ENCODE measurements at places on chromosomes 2 and 18.

GRCh38 chr2:98583276-98583675 is 25.0 kb downstream of the COA5 start:
- no peak for DNase-seq

DNA sequence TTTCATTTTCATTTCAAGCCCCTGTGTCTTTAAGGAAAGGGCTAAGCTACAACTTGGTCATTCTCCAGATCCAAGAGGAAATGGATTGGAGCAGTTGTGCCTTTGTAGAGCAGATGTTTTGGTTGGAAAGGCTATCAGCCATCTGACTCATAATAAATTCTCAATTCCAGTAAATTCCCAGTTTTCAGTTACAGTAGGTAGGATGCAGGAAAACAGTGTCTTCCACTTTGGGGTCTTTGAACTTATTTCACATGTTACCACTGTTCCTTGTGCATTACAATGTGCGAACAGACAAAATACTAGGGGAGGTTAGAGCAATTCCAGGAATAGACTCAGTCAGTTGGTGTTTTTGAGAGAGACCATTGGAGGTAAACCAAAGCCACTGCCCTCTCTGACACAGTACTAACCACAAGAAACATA is 211.9 kb downstream of the BABAM2 start:
- DNase-seq, result no peak

DNA sequence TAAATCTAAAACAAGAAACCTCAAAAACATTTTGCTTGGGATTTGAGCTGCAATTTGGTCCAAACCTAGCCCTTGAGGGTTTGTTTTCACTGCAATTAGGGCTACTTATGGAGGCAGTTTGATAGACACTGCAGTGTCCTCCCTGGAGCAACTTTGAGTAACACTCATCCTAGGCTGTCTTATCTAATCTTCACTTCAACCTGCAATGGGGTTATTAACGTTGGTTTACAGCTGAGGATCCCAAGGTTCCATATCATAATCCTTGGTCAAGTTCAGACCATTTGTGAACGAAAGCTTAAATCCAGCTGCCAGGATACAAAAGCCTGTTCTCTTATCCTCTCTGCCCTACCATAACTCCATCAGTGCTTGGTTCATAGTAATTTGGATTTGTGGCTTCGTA is 2.5 kb downstream of the ANXA4 start:
- no peak for DNase-seq

DNA sequence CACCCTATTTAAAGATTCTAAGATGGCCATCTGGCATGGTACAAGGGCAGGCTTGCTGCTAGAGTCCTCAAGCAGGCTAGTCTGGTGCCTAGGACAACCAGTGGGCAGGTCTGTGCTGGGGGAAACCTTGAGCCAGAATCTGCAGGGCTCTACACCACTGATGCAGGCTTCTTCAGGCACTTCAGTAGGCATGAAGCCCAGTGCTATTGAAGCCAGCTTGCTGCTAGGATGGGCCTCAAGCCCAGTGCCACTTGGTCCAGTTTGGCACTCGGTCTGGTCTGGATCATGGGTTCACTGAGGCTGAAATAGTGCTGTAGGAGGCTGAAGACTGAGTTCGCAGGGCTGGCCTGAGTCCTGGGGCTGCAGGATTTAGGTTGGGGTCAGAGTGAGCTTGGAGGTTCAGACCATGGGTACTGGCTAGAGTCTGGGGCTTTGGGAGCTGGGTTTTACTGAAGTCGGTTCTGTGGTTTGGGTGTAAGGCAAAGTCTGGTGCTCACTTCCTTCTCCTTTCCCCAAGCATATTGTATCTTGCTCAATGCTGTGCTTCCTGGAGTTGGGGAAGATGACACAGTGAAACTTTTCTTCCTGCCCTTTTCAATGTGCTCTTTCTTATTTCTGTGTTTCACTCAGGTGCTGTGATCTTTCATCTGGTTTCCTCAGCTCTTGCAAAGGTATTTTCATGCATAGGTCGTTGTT is 41.2 kb downstream of the SP100 start:
- no peak for DNase-seq

DNA sequence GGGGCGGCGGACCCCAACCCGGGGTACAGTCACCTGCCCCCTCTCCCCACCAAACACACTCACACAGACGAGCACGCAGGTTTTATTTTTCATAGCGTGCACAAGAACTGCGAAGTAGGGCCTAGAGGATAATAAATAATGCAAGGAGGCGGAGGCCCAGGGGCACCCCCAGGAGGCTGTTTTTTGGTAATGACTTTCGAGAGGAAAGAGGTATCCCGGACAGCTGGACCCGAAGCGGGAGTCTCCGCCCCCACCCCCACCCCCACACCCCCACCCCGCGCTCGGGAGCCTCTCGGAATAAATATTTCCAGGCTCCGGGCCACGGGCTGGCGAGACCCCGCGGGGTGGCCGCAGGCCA is 3.4 kb downstream of the CYP26B1 start:
- no peak for DNase-seq

- no peak for DNase-seq
Measured at GRCh38 chr2:235149240-235149659, 197.4 kb downstream of the SH3BP4 start.

DNA sequence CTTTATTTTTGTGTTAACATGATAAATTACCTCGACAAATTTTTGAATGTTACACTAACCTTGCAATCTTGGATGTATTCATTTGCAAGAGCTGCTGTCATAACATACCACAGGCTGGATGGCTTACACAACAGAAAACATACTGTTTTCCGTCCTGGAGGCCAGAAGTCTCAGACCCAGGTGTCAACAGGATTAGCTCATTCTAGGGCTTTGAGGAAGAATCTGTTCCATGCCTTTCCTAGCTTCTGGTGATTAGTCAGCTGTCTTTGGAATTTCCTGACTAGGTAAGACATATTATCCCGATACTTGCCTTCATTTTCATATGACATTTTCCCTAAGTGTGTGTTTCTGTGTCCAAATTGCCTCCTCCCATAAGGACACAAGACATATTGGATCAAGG is 188.6 kb upstream of the CDH19 start:
- no peak for DNase-seq

GRCh38 chr2:224922142-224922727 is 120.0 kb downstream of the DOCK10 start:
- no peak for DNase-seq

DNA sequence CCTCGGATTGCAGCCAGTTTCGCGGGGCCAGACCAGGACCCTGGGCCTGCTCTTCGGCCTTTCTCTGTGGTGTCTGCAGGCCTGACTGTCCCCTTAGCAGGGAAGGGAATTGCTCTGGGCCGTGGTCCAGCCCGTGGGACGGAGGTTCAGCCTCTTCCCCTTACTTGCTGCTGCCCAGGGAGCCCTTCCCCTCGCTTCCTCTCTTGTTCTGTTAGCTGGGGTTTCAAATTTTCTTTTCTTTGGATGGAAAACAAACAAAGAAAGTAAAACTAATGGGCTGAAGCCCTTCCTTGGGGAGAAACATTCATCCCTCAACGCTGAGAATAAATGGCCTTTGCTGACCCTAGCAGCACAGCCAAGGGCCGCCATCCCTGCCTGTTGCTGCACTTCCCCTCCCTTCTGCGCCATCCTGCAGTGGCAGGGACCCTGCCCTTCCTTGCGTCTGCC is 52.4 kb downstream of the ASAP2 start:
- DNase-seq, result no peak

DNA sequence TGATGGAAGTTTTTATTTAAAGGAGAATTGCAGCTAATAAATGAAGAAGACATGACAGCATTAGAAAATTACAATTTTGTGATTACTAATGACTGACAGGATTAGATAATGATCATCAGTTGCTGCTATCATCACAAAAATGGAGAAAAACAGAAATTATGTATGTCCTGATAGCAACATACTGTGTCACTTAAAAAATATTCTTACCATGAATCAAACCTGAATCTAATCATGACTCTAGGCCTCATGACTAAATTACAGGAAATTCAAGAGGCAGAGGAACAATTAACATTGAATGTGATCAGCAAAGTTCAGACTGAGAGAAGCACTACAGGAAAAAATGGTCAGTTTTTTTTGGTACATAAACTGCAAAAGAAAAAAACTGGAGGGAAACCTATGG is 147.8 kb downstream of the PMAIP1 start:
- DNase-seq, result no peak

GRCh38 chr2:217802266-217802665 is 200.5 kb downstream of the TNS1 start:
- DNase-seq, result no peak

- no peak for DNase-seq
Measured at GRCh38 chr2:236904389-236905263, 181.1 kb upstream of the COPS8 start.

- DNase-seq, result no peak
Measured at GRCh38 chr2:229492034-229492433, 220.9 kb upstream of the PID1 start.

- DNase-seq, result no peak
Measured at GRCh38 chr2:174683392-174683759, 80.9 kb downstream of the CHRNA1 start.

DNA sequence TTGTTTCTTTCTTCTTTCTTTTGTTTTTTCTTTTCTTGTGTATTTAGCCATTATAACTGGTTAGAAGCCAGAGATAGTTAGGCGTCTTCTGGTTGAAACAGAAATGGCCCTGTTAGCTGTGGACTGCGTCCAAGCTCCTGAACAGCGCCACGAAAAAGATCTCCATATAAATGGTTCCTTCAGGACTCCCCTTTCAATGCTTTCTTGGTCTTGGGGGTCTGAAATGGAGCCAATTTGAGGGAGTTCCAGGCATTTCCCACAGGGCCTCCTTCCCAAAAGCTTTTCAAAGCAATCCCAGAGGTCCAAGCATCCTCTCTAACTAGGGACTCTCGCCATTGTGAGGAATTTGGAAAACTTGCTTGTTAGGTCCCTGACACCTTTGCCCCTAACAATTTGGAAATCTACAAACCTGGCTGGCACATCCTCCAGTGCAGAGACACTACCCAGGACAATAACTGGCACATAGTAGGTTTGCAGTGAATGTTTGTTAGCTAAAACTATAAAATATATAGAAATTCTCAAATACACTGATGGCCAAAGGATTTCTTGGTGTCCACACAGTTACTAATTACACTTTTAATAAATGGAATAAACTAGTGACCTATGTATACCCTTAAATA is 80.1 kb downstream of the MYCN start:
- no peak for DNase-seq

DNA sequence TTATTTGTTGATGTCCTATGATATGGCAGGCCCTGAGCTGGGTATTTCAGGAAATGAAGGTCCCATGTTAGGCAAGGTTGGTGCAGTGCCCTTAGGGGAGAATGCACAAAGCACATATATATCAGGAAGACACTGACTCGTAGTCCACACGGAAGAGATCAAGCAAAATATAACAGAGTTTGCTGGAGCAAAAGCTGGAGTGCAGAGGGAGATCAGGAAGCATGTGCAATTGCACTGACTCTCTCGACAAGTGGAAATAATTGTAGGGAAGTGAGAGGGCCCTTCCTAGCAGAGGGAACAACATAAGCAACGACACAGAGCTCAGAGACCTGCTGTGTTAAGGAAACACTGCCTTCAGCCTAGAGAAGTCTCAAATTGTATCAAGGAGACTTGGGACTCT is 4.2 kb downstream of the ZNF385B start:
- DNase-seq, result no peak

GRCh38 chr18:70426818-70427217 is 138.0 kb downstream of the SOCS6 start:
- no peak for DNase-seq

GRCh38 chr2:85774126-85774978 is 20.6 kb downstream of the ATOH8 start:
- no peak for DNase-seq

- no peak for DNase-seq
Measured at GRCh38 chr2:119225105-119225865, 1.7 kb downstream of the STEAP3 start.

- DNase-seq, result no peak
Measured at GRCh38 chr2:10239561-10239967, 63.1 kb upstream of the HPCAL1 start.

All from stimulated activated CD4-positive, alpha-beta T cell treated with anti-CD3 and anti-CD28 coated beads, Interleukin-12 subunit alpha, Interleukin-12 subunit beta, amount 100 ng/mL, for 4 hours (primary cell).